Activated CD4-positive, alpha-beta T cell treated with anti-CD3 and anti-CD28 coated beads, Interleukin-2, amount 10 ng/mL, durations not matched to agents 24 days and 14 days (primary cell): ENCODE measurements at places on chromosomes 4 and X. TPM values are rescaled to one million over a fixed set of nuclear protein-coding genes. Genes with fewer than 3 reads are reported as not detected.

The SPANXB1 gene
- not detected in 2 replicates for total RNA-seq

The UGT2B17 gene
- total RNA-seq = not detected in 2 replicates

The TKTL2 gene
- total RNA-seq = not detected in 2 replicates

The F11 gene
- total RNA-seq = not detected in 2 replicates

The ARHGAP24 gene
- not detected in 2 replicates for total RNA-seq

The CDKL2 gene
- total RNA-seq = 0.36 TPM in 1 of 2 replicates, not detected in the other

The CFAP47 gene
- not detected in 2 replicates for total RNA-seq

The PRPS2 gene
- 111 and 115 TPM in 2 replicates for total RNA-seq

The MEPE gene
- total RNA-seq = not detected in 2 replicates

The TNIP3 gene
- total RNA-seq = 18.9 and 20.9 TPM in 2 replicates

The APLN gene
- total RNA-seq = 0.65 and 0.66 TPM in 2 replicates

The GAGE1 gene
- not detected in 2 replicates for total RNA-seq

The KLKB1 gene
- total RNA-seq = 0.09 and 0.12 TPM in 2 replicates

The CDS1 gene
- total RNA-seq = not detected in 2 replicates

The GABRQ gene
- total RNA-seq = 0.05 TPM in 1 of 2 replicates, not detected in the other

The TRO gene
- total RNA-seq = 1.6 and 2.6 TPM in 2 replicates

The KLHL4 gene
- total RNA-seq = not detected in 2 replicates
